HuH-7.5 (cell line): ENCODE measurements at places on chromosomes 6 and 20.

GRCh38 chr6:130423044-130423443, 57.2 kb downstream of the TMEM200A start:
- DNase-seq, result no peak

DNA sequence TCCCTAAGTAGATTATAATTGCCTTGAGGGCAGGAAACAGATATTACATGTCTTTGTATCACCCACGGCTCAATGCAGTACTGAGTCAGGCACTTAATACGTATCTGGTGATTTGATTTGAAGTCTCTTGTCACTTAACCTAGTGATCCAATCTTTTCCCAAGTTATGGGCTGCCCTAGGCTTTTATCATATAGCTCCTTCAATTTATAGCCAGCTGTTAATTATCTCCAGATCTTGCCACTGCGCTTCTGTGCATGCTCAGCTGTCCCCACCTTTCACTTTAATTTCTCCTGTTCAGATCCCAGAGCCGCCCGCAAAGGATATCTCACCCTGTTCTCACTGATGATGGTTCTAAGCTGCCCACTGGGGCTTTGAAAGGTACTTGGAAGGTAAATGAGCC, 41.9 kb downstream of the SNHG17 start:
- no peak for DNase-seq

DNA sequence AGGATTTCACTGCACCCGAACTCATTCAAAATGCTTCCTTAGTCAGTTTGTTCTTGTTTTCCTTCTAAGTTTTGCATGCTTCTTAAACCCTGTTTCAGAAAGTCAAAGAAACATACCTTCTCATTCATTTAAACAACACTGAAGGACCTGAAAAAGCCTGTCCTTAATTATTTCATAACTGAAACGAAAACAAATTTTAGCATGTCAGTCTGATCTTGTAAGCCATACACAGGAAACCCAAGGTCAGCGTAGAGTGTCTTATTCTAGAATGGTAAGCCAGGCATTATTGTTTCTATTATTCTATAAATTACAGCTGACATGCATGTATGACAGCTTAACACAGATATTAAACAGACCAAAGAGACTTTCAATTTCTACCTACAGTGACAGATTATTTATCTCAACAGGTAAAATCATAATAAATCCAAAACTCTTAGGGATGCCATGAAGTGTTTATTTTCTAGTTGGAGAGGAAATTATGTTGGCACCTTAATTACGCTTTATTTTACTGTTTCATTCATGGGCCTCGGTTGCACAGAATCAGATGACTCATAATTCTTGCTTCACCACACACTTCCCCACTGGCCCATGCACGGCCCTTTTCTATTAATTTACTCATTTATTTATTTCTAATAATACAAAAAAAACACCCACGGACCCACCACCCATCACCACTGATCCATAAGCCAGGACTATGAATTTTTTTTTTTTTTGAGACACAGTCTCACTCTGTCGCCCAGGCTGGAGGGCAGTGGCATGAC, 39.3 kb upstream of the DUSP22 start:
- DNase-seq, result no peak

DNA sequence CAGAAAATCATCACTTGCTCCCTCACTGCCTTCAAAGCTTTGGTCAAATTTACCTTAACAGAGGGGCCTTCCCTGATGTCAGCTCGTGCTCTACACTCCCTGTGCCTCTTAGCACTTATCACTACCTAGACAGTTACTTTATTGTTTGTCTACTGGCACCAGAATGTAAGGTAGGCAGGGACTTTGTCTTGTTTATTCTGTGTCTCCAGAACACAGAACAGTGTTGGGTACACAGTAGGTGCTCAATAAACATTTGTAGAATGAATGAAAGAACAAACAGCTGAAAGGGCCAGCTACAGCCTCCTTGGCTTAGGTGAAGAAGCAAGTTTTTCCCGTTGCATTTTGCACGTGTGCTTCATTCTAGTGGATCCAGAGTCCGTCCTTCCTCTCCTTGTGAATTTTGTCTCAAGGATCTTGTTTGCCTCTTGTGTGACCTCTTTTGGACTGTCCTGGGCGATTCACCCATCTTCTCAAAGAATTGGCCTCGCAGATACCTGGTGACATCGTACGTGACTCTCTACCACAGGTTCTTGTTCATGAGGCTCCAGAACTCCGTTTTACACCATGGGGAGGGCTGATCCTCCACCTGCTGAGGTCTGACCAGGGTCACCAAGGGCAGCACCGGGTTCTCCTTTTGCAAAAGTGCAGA, 84.2 kb upstream of the ARMC2 start:
- DNase-seq, result no peak

DNA sequence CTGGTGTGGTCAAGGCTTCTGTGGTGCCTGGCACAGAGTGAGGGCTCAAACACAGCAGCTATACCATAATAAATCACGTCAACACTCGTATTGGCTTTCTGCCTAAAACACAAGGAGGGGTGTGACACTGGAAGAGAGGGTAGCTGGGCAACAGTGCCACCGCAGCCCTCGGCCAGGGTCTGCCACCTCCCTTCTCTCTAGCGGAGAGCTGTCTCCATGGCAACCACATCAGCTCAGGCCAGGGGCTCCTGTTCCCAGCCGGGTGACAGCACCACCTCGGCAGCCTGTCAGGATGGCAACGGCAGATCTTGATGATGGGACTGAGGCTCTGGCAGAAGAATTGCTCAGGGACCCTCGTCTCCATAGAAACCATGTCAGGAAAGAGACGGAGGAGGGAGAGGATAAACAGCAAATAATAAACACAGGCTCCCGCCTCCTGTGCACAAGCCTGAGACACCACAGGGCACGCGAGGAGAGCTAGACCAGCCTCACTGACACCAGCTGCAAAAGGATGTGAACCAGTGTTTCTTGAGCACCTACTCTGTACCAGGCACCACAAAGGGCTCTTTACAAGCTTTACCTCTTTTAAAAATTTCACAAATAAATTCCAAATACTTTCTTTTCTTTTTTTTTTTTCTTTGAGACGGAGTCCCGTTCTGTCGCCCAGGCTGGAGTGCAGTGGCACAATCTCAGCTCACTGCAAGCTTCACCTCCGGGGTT, 50.4 kb upstream of the TLDC2 start:
- no peak for DNase-seq

DNA sequence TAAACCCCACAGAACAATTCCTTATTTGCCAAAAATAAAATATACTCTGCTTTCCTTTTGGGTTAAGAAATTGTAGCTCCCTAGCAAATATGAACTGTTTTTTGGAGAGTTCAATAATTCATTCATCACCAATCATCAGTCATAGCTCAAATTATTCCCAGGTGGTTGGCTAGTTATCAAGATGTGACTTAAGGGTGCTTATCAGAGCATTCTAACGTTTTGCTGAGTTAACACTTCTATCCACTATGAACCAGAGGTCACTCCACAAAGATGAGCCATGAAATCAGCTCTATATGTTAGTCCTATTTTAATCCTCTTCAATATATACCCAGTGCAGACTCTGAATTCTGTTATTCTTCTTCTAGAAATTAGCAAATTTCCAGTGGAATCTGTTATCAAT, 379.1 kb downstream of the TENT5A start:
- DNase-seq, result no peak

GRCh38 chr6:79574630-79575225, 37.5 kb upstream of the LCA5 start:
- no peak for DNase-seq

GRCh38 chr20:60420676-60421229, 462.5 kb downstream of the CDH26 start:
- DNase-seq, result no peak

GRCh38 chr20:39853050-39853449, 836.0 kb downstream of the MAFB start:
- no peak for DNase-seq

DNA sequence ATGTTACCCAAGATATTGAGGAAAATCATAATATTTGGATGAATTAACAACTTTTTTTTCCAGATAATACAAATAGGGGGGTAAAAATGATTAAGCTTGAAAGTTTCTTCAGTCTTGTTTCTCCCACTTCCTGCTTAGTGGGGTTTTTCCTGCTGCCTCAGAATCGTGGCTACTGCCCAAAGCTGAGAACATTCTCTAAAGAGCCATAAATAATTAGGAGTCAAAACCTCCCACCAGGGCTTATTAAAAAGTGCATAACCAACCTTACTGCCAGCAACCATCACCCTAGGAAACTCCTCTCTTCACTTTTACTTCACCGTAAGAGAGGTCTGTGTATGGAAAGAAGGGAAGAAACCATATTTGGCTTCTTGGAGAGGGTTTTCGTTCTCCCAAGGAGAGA, 9.0 kb upstream of the LCA5 start:
- DNase-seq, result no peak

DNA sequence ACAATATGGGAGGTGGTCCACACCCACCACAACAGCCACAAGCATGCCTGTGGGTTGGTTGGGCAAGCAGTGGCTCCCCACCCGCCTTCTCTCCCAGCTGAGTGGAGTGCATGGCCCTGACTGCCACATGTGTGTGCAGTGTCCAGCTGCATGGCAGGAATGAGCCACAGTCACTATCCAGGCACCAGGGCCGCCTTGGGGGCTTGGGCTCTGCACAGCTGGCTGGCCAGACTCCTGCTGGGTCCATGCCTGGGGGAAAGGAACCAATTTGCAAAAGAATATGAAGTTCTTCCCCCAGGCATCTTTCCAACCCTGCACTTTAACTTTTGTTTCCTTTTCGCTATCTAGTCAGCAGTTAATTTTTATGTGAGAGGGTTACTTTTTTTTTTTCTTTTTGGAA, 11.6 kb upstream of the ASCC3 start:
- no peak for DNase-seq

GRCh38 chr20:23347791-23348190, 2.8 kb upstream of the NXT1 start:
- no peak for DNase-seq

DNA sequence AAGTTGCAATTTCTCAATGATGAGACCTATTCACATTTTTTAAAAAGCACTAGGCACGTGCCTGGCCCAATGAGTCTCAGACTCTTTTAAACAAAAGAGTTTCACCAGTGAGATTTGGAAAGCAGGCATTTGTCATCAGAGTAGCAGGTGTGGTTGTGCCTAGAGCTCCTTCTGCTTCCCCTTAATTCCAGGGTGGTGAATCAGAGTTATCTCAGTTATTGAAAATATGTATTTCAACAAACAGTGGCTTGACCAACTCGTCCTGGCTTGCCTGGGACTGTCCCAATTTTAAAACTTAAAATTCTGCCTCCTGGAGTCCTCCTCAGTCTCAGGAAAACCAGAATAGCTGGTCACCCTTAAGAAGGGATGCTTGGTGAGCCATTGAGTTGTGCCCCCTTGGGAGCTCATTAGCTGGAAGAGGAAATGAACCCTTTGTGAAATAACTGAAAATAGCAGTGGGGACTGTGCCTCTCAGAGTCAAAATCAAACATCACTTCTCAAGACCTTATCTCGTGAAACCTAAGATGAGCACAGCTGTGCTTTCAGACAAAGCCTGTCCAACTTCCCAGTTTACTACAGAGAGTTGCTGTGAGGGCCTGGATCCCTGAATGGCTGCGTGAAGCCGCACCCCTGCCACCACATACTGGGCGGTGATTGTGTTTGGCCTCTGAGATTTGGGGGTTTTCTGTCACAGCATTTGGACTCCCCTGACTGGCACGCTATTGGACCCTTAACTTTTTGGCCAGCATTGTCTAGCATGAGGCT, 116.3 kb downstream of the ANKRD60 start:
- no peak for DNase-seq

- no peak for DNase-seq
Measured at GRCh38 chr6:6588064-6588923, at the start of gene LY86. LY86 (plus strand) TSS chr6:6588720; CDS start chr6:6588735, 15 bp downstream.

DNA sequence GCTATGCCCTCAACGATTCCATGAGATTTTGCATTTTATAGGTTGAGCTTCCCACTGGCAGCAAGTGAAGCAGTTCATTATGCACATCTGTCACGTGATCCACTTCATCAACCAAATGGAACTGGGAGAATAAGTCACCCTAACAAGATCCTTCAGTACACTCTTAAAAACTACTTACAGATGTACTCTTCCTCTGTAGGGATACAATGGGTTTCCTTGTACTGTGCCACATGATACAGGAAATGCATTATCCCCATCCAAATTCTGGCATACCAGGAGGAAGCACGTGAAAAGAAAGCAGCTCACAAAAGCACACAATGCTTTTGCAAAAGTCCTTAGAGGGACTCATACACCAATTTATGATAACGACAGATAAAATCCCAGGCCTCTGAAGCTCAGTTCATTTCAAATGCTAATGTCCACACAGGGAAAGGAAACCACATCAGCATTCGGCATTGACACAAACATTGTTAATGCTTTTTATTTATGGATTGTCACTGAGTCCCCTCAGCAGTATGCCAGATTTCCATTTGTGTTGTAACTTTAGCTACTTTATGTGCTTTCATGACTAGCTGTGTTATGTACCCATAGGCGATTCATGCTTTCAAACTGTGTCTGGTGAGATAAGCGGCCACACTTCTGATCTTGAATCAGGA, 58.1 kb upstream of the REV3L start:
- DNase-seq, result no peak

DNA sequence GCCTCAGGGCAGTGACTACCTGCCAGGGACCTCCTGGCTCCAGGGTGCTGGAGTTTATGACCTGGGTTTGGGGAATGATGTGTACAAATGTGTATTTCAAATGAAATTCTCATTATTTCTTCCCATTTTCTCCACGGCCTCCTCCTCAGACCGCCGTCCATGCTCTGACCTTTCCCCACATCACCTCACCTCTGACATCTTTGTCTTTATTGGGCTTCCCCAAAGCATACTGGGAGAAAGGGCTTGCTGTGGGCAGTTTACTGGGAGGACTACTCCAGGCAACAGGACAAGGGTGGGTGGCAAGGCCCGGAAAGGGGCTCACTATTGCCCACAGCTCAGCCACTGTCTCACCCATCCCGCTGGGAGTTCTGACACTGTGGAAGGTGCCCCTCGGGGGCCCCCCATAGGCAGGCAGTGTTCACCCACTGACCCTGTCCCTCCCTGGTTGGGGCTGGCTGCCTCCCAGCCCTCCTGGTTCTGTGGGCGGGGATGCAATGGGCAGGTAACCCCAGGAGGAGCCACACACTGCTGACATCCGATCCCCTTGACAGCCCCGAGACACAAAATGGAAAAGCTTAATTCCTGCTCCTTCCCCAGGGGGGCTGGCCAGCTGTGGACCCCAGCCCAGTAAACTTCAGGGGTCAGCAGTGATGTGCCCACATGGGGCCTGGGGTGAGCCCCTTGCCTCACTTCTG, 39.8 kb upstream of the CST7 start:
- DNase-seq, result no peak

DNA sequence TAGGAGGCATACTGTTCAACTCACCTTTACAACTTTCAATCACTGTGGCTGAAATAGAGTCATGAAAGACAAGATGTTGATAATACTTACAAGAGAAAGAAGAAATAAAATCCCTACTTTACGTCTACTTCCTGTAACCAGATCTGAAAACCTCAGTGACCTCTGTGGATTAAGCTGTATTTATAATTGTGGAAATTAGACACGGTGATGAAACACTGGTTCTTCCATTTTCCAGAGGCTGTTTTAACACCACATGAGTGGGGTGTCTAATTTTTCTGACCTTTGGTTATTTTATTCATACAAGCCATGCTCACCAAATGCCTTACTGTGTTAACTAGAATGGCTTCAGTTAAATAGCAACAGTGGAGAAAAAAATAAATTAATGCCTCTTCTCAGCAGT, 58.5 kb upstream of the HIVEP1 start:
- DNase-seq, result no peak

GRCh38 chr6:100473182-100473581, 8.5 kb upstream of the SIM1 start:
- no peak for DNase-seq

- no peak for DNase-seq
Measured at GRCh38 chr6:105382958-105383357, 19.9 kb downstream of the PREP start.
